Aorta (tissue), 5 donors: ENCODE measurements at places on chromosomes 2 and 18.

DNA sequence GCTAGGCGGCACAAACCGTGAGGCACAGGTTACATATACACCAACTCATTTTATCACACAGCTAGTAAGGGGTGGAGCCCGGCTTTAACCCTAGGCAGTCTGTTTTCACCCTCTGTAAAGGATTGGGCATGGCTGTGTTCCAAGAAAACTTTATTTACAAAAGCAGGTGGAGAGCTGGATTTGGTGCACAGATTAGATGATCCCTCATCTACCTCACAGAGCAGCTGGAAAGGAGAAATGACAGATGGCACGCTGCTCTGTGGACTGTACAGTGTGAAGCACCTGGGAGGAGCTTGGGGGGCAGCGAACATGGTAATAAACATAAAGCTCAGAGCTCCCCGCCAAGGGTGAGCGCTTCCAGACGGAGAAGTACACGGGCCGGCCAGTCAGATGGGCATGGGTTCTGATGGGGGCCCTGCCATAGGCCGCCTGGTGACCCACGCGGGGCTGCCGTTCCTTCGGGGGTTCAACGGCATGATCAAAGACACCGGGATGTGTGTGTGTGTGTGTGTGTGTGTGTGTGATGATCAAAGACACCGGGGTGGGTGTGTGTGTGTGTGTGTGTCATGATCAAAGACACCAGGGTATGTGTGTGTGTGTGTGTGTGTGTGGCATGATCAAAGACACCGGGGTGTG is 862 bp upstream of the TMEM177 start:
- no peak for DNase-seq

DNA sequence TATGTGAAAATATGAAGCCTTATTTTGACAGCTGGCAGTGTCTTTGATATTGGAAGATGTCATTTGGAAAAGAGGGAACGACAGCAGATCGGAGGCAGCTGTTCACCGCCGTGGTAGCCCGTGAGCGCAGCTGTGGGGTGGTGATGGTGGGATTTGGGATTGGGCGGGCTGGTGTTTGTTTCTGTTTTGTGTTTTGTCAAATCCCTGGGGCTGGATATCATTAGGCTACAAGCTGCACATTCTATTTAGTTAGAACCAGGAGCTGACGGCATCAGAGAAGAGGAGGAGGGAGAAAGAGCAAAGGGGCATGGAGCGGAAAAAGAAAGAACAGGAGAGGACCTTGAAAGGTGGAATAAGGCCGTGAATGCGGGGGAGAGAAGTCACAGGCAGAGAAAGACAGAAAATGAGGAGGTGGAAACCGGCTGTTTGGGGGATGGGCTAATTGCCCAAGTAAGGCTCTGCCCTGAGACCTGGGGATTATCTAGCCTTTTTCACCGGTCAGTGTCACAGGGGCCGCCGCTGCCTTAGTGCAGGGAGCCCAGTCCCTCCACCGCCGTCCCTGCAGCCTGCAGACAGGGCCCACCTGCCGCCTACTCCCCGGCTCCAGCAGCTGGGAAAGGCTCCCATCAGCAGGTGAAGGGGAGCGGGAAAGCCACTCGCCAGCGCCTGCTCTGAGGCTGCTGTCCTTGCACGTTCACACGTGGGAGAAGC is 88.0 kb downstream of the ZCCHC2 start:
- no peak for DNase-seq

GRCh38 chr2:237626813-237627440 is 460 bp upstream of the LRRFIP1 start:
- DNase-seq = no peak

DNA sequence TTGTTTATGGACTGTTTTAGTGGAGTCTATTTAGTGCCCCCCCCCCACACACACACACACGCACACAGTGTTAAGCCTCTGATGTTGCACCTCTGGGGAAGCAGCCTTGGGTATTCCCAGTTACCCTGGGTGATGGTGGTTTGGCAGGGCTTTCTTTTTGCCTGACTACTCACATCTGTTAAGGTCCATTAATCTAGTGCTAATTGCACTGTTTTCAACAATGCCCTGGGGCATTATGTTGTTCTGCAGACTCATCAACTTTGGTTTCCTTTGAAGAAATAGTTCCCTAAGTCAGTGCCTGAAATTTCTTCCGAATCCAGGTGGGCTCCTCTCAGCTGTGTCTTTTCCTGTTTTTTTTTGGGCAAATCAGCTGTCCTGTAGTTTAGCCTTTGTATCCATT is 34.7 kb downstream of the SPOPL start:
- DNase-seq = no peak

DNA sequence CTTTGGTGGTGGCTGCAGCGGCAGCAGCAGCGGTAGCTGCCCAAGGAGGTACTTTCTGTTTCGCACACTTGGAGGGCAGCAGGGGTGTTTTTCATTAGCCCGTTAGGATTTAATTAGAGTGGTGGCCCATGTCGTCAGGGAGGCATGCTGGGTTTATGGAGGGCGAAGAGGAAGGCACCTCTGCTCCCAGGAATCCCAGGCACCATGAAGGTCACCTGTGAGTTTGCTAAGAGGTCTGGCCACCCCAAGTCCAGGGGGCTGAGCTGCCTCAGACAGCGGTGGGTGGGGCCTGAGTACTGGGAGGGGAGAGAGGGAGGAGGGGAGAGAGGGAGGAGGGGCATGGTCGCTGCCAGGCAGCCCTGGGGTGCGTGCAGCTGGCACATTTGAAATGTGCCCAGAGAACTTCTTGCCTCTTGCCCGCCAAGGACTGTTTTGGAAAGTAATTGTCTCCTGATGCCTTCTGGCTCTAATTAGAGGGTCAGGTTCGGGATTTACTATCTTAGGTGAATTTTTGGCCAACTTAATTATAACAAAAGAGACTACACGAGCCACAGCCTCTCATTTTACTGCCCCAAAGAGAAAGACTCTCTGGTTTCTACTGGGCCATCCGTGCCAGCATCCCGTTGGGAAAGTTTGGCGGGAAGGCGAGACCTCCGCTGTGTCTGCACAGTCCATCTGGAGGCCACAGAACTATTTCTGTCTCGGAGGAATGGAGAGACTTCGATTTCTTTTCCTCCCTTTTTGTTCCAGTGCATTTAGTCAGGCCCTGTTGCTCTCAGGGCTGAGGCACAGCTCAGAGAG is 62.0 kb downstream of the GLI2 start:
- DNase-seq = no peak
